H7 (cell line): ENCODE measurements at places on chromosomes 5 and 9. TPM values are rescaled to one million over a fixed set of nuclear protein-coding genes. Genes with fewer than 3 reads are reported as not detected.

HIGD2A gene
- 232 and 237 TPM in 2 replicates for total RNA-seq

EPB41L4A gene
- total RNA-seq, result 3.2 and 4.7 TPM in 2 replicates

DAB2IP gene
- 24.1 and 34.6 TPM in 2 replicates for total RNA-seq

SARDH gene
- 7.3 and 9.9 TPM in 2 replicates for total RNA-seq

PCDHGB6 gene
- 1.7 and 1.9 TPM in 2 replicates for total RNA-seq

TCF7 gene
- total RNA-seq, result 2.4 and 3.7 TPM in 2 replicates

LSM11 gene
- total RNA-seq, result 4.6 and 6.5 TPM in 2 replicates

MOB3B gene
- 6.9 and 7.9 TPM in 2 replicates for total RNA-seq

C5orf63 gene
- total RNA-seq, result 0.37 and 0.90 TPM in 2 replicates

SEMA4D gene
- 17.0 and 23.6 TPM in 2 replicates for total RNA-seq

PDE6A gene
- not detected in 2 replicates for total RNA-seq

DCAF10 gene
- total RNA-seq, result 18.6 and 22.9 TPM in 2 replicates

KIAA0825 gene
- 0.63 and 1.5 TPM in 2 replicates for total RNA-seq

RHOBTB3 gene
- total RNA-seq, result 23.0 and 45.6 TPM in 2 replicates

CARTPT gene
- not detected in 2 replicates for total RNA-seq

SYNPO gene
- 0.63 and 1.3 TPM in 2 replicates for total RNA-seq

SLC4A9 gene
- total RNA-seq, result 0.33 TPM in 1 of 2 replicates, not detected in the other

PPP2R2B gene
- total RNA-seq, result 60.2 and 75.5 TPM in 2 replicates

OMD gene
- not detected in 2 replicates for total RNA-seq

PCDHB13 gene
- 0.03 TPM in 1 of 2 replicates, not detected in the other for total RNA-seq

RNF208 gene
- 1.0 TPM in 2 replicates for total RNA-seq

DDX4 gene
- total RNA-seq, result not detected in 2 replicates

AMBP gene
- 1.6 and 1.7 TPM in 2 replicates for total RNA-seq

LMX1B gene
- total RNA-seq, result 8.7 and 16.7 TPM in 2 replicates

ACTBL2 gene
- not detected in 2 replicates for total RNA-seq

INSYN2B gene
- not detected in 2 replicates for total RNA-seq

ANKRD34B gene
- total RNA-seq, result 0.03 TPM in 1 of 2 replicates, not detected in the other

IL3 gene
- not detected in 2 replicates for total RNA-seq

GAS1 gene
- total RNA-seq, result 3.6 and 6.7 TPM in 2 replicates

SLC25A2 gene
- total RNA-seq, result 0.14 TPM in 1 of 2 replicates, not detected in the other

BARHL1 gene
- 0.07 TPM in 1 of 2 replicates, not detected in the other for total RNA-seq

ERP44 gene
- total RNA-seq, result 14.8 and 16.3 TPM in 2 replicates

QRFP gene
- not detected in 2 replicates for total RNA-seq

C5orf34 gene
- total RNA-seq, result 20.1 and 24.8 TPM in 2 replicates

TIMD4 gene
- not detected in 2 replicates for total RNA-seq

ANKRD55 gene
- total RNA-seq, result not detected in 2 replicates

SPINK6 gene
- not detected in 2 replicates for total RNA-seq

CHSY3 gene
- total RNA-seq, result 0.55 and 1.1 TPM in 2 replicates
